Right renal pelvis (tissue), 4 donors: ENCODE measurements at places on chromosomes 1 and 21. TPM values are rescaled to one million over a fixed set of nuclear protein-coding genes. Genes with fewer than 3 reads are reported as not detected.

FCGR3B gene
- polyA plus RNA-seq = 0.97 TPM

C1orf87 gene
- polyA plus RNA-seq = 0.22 TPM

GRCh38 chr1:41501581-41501980 lies 17.1 kb upstream of the EDN2 start:
- DNase-seq = no peak

GRCh38 chr1:40689737-40690136 lies 1.8 kb upstream of the NFYC start:
- no peak for DNase-seq

GRCh38 chr1:230068952-230069684 lies 2.1 kb downstream of the GALNT2 start:
- no peak for DNase-seq

GRCh38 chr1:206541236-206541833 lies 34.0 kb downstream of the RASSF5 start:
- no peak for DNase-seq

DNA sequence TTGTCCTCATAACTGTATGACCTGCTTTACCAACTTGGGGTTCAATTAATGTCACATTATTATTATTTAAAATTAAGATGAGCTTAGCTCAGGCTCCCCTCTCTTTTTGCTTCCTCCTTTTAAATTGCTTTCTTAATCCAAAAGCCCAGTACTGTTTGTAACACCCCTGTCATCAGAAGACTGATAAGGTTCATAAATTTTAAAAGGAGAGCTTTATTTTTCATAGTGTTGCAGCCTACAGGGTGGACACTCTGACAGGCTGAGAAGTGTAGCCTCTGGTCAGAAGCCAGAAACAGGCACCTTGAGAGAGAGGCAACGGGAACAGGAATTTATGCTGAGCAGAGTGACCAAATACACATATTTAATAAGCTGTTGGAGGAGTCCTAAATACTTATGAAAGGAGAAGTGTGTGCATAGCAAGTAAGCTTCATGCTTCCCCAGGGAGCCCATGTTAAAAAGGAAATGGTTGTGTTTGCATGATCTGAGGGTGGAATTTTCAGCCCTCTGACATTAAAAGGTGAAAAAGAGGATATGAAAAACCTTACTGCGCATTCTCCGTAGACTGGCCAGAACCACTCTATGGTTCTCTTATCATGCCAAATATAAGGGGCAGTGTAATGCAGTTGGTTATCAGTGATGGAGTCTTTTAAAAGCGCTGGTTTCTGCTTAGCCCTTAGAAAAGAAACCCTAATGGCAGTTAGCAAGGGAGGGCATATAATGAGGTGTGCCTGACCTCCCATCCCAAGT lies 30.5 kb upstream of the FGGY start:
- DNase-seq = no peak
